EL (cell line): ENCODE measurements at places on chromosomes 3 and 15.

DNA sequence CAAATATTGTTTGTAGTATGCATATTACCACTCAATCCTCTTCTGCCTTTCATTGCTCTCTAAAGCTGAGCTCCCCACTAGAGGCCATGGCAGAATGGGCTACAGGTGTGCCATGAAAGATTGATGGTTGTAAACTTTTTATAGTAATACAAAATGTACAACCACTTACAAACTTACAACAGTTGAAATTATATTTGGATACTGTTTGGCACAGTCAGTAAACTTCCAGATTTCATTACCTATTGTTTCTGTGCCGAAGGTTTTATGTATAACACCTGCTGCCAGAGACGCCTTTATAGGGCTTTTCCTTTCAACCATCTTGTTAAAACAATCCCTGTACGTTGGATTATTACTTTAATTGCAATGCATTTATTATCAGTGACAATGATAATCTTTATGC is 7.0 kb downstream of the ROPN1 start:
- DNase-seq = no peak

- DNase-seq = no peak
These were observed 238.2 kb upstream of the GPR149 start for GRCh38 chr3:154668187-154668586.

DNA sequence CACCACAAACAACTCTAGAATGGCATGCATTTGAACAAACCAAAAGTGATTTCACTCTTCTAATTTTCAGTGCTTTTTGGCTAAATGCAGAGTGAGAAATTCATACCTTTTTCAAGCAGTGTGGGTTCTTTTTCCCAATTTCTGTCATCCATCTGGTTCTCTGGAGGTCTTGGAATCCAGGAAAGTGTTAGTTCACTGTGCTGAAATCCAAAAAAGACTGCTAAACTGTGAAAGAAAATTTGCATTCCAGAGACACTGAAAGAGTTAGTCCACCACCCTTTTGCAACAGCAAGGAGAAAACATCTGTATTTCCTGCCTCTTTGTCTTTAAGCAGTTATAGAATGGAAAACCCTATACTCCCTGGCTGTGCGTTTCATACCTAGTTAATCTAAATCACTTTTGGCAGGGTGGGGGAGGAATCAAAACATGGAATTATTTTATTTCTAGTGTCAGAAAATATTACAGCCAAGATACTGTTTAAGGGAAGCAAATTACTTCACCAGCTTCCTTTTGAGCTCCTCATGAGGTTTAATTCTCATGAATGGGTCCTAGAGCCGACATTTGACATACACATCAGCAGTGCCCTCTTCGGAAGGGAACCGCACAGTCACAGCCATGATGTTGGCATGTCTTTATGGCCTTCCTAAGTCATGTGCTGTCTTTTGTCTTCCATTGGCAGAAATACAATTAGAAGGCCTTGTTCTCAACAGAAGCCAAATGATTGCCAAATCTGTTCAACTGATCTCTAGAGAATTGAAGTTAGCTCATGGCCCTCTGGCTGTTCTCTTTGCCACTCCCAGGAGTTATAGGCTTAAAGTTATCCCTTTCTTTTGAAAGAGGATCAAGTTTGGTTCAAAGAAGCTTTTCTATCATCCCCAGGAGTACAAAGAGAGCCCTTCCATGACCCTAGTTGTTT is 317.7 kb upstream of the TPRG1 start:
- DNase-seq = no peak

DNA sequence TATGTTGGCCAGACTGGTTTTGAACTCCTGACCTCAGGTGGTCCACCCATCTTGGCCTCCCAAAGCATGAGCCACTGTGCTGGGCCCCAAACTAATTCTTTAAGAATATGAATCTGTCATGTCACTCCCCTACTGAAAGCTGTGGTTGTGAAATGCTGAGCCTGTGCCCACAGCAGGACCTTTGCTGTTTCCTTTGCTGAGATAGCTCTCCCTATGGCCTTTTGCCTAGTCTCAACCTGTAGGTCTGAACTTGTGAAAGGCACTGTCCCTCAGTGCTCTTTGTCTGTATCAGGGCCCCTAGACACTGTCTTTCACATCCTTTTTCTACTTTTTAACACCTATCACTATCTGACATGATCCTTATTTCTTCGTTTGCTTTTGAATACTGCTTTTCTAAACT is 62.7 kb upstream of the CCR4 start:
- DNase-seq = no peak

DNA sequence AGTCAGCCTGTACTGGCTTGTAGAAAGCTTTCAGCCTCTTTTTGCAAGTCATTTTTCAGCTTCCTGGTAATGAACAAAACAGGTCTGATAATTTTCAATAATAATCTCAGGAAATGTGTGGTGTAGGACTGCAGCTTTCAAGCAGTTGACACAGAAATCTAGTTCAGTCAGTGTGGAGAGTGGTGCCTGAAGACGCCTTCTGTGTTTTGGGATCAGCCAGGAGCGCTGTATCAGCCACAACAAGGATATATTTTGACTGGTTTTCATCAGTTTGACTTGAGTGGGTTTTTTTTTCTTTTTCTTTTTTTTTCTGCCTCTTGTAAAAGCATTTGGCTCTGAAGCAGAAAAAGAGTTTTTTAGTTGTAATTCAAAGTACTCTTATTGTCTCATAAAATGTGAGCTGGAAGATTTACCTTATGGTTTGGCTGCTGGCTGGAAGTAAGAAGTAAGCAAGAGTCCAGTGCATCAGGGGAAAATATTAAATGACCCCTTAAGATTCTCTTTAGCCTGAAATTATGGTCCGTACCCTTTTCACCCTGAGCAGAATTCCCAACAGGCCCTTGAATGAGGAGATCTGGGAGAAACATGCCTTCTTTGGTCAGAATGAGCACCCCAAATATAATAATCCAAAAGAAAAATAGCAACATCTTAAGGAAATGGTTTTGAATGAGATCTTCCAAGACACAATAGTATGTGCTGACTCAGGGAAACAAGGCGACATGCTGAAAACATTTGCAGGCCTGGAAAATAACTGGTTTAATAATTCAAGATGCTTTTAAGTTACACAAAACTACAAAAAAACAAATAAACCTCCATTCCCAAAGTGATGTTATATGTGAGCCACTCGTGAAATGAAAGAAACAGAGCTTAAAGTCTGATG is 332.7 kb upstream of the ADAMTS9 start:
- DNase-seq = no peak

- DNase-seq = no peak
These were observed 48.0 kb upstream of the TNIK start for GRCh38 chr3:171508206-171508605.

DNA sequence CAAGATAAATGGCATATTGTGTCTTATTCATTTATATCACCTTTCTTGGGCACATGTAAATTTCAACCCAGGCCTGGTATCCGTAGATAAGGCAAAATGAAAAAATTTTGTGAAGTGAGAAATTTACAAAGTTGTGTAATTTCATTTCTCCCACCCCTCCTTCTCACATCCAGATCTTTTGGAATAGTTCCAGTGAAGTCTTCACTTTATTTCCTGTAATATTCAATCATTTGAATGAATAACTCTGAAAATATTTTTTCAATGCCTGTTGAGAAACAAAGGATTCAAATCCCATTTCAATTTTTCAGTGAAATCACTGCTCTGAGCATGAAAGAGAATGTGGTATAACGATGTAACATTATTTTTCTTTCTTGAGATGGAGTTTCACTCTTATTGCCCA is 53.4 kb downstream of the BTLA start:
- no peak for DNase-seq
